ENCODE measurements at places on chromosomes 3 and 15.

GRCh38 chr15:32733281-32733680, 15.5 kb downstream of the GREM1 start:
- no peak for DNase-seq

GRCh38 chr15:70268698-70269251, 171.1 kb upstream of the TLE3 start:
- no peak for DNase-seq

- no peak for DNase-seq
Observed at GRCh38 chr3:128348805-128349531, 117.7 kb downstream of the DNAJB8 start.

GRCh38 chr3:76222201-76222600, 436.9 kb upstream of the ZNF717 start:
- no peak for DNase-seq

- DNase-seq: no peak
Observed at GRCh38 chr15:80437334-80437891, 33.2 kb downstream of the ARNT2 start.

- DNase-seq: no peak
Observed at GRCh38 chr3:70011582-70011981, 12.0 kb downstream of the SAMMSON start.

- no peak for DNase-seq
Observed at GRCh38 chr3:171000281-171000680, 26.2 kb downstream of the SLC2A2 start.

DNA sequence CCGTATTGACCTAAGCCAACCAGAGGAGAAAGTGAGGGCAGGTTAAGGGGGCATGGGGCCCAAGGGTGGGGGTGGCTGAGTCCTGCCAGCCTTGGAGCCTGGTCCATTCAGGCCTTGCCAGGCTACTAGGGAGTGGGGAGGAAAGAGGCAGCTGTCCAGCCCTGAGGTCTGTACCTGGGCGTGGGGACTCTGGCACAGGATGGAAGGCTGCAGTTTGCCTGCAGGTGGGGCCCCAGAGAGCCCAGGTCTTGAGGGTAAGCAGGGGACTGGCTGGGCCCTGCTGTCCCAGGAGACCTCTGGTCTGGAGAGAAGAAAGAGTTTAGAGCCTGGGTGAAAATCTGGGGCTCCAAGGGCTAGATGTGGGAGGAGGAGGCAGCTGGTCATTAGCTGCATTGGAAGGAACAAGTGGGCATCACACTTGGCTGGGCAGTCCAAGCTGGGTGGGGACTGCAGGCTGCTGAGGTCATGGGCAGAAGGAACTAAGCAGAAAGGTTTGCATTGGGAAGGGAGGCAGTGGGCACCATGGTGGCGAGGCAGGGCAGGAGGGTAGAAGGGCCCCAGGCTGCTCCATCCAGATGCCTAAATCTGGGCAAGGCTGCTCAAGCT, 108.4 kb downstream of the OXNAD1 start:
- DNase-seq: no peak

GRCh38 chr3:458653-459310, 262.2 kb downstream of the CHL1 start:
- no peak for DNase-seq

DNA sequence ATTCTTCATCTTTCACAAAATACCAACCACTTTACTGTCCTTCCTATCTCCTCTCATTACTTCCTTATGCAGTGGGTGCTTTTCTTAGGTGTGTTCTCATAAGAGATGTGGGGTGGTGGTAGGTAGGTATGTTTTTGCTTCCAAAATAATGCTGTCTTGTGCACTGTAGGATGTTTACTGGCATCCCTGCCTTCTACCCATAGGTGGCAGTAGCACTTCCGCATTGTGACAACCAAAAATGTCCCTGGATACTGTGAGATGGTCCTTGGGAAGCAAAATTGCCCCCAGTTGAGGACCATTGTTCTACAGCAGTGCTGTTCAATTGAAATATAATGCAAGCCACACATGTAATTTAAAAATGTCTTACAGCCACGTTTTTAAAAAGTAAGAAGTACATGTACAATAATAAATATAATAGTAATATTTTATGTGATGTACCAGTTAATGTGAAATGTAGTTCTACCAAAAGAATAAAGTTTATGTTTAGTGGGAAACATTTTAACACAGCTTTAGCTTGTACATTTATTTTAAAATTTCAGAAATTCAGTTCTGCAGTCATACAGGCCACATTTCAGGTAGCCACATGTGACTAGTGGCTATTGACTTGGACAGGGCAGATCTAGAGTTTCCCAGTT, 75.2 kb downstream of the NEO1 start:
- DNase-seq: no peak

DNA sequence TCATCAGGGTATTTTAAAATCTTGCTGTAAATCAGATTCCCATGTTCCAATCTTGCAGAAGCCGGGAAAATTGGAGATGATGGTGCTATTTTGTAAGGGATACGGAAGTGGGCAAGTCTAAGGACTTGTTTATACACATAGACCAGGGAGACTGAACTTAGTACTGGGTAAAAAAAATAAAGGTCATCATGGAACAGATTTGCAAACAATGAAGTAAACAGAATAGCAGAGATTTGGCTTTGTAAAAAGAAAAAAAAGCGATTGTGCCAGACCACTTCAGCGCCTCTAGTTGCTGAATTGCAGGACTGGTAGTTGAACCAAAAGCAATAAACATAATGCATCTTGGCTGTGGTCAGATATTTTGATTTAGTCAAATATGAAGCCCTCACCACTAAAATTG, 229.1 kb downstream of the TP63 start:
- DNase-seq: no peak

GRCh38 chr15:31402511-31403056, 75.9 kb downstream of the KLF13 start:
- DNase-seq: no peak

DNA sequence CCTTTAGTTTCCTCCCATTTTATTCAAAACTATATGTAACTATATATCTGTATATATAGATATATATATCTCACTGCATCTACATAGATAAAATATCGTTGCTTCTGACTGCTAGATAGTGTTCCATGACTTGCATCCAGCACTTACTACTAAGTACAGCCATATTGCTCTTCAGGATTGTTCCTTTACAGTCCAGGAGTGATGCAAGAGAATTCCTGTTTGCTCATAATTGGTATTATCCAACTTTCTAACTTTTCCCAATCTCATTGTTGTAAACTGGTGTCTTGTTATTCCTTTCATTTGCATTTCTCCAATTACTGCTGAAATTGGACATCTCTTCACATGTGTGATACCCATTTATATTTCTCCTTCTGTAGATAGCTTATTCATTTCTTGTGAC, 99.8 kb upstream of the STRIT1 start:
- no peak for DNase-seq
